ENCODE measurements at places on chromosomes 16 and 17.

- H3K36me3 ChIP-seq = no peaks in the 10 kb centered on the region
- peaks cover 18% of the 10 kb centered on the region for H3K4me1 ChIP-seq
- no peak for DNase-seq
- H3K4me3 ChIP-seq = no peak overlapping the region
Observed at GRCh38 chr16:66036184-66036583, 330.3 kb upstream of the CDH5 start.

DNA sequence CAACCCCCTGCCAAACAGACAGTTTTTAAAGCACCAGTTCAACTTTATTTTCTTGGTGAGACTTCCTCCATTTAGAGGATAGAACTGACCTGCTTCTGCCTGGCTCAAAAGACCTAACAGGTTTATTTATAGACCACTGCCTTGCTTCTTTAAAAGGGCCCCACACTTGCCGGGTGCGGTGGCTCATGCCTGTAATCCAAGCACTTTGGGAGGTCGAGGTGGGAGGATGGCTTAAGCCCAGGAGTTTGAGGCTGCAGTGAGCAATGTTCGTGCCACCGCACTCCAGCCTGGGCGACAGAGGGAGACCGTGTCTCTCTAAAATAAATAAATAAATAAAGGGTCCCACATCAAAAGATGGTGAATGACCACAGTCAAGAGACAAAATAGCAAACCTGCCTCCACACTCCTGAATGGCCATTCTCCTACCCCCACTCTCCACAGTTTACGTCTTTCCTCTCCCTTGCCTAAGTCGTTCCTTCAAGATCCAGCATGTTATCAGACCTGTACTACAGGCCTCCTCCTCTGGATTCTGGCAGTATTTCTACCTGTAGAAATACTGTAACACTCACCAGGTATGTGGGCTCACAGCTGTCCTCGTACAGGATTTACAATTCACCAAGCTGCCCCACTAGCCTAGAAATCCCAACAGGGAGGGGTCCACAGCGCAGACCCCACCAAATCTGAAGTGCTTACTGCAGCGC lies 95.6 kb downstream of the SMG6 start:
- H3K4me3 ChIP-seq = no peak overlapping the region
- DNase-seq = no peak
- no peaks in the 10 kb centered on the region for H3K27me3 ChIP-seq
- H3K27ac ChIP-seq = peak overlapping the region; percentile 63
- peaks cover 23% of the 10 kb centered on the region for H3K4me1 ChIP-seq
- peaks cover 9% of the 10 kb centered on the region for H3K36me3 ChIP-seq

DNA sequence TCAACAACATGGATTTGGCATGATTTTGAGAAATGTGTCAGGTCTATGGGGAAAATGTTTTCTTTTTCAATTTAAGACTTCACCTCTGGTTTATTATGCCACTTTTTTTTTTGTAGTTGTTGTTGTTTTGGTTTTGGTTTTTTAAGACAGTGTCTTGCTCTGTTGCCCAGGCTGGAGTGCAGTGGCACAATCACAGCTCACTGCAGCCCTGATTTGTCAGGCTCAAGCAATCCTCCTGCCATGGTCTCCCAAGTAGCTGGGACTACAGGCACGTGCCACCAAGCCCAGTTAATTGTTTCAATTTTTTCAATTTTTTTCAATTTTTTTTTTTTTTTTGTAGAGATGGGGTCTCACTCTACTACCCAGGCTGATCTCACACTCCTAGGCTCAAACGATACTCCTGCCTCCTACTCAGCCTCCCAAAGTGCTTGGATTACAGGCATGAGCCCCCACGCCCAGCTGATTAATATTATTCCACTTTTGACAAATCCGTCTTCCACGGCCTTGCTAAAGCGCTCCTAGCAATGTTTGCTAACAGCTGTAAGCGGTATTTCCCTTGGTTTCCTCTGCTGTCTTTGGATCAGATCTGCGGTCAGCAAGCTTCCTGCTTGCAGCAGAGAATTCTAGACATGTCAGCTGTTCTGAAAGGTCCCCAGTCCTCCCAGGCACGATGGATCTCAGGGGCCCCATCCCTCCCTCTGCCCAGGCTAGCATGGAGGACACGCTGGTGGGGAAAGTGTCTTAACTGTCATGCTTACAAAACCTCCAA lies 7.0 kb upstream of the MILR1 start:
- peaks cover 11% of the 10 kb centered on the region for H3K36me3 ChIP-seq
- no peak for DNase-seq
- peaks cover 10% of the 10 kb centered on the region for H3K4me1 ChIP-seq
- no peaks in the 10 kb centered on the region for H3K27me3 ChIP-seq

DNA sequence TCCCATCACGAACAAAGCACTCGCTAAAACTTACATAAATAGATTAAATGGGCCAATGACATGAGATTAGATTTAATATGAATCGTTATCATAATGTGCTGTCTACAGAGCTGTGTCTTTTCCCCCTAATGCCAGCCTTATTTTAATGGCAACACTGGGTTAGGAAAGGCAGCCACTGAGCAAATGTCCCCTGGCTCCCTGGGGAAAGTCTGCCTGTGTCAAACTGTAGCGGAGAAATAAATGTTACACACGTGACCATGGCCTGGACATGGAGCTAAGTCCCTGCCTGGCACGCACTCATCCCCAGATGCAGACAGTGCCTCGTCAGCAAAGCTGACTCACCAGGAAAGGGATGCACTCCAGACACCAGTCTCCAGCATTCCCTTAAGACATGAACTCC lies 61.3 kb upstream of the SDK2 start:
- no peaks in the 10 kb centered on the region for H3K36me3 ChIP-seq
- peaks cover 46% of the 10 kb centered on the region for H3K27me3 ChIP-seq
- H3K27ac ChIP-seq = no peak overlapping the region
- no peak overlapping the region for H3K4me3 ChIP-seq
- DNase-seq = no peak

DNA sequence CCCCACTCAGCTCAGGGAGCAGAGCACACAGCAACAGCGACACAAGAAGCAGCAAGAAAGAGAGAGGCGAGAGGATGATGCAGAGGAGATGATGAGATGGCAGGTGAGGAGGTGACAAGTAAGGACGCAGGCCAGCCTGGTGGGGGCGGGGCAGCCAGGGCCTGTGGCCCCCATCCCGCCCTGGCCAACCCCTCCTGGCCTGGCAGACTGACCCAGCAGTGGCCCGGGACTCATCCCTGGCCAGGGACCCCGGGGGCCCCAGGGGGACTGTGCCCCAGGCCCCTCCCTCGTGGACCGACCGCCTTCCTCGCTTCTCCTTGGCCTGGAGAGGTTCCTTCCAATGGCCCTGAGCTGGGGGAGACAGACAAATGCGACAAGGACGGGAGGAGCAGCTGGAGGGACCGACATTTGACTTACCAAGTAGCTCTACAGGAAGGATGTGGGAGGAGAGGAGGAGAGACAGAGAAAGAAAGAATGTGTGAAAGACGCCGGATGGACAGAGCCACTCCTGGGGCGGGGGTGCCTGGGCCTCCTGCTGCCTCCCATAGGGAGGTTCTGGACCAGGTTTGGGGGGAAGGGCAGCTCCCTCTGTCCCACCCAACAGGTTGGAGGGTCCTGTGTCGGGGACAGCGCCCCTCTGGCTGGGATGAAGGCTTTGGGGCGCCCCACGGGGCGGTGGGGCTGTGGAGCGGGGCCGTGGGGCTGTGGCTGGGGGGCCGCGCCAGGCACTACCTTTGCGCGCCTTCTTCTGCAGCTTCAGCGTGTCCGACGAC lies 6.8 kb downstream of the MTSS2 start:
- H3K4me1 ChIP-seq = peaks cover 9% of the 10 kb centered on the region
- H3K36me3 ChIP-seq = no peaks in the 10 kb centered on the region
- no peak overlapping the region for H3K27ac ChIP-seq

- H3K36me3 ChIP-seq = no peaks in the 10 kb centered on the region
- DNase-seq = no peak
- peaks cover 9% of the 10 kb centered on the region for H3K27me3 ChIP-seq
- H3K4me3 ChIP-seq = peak overlapping the region; percentile 40
Observed at GRCh38 chr17:30323895-30324319, 9.9 kb downstream of the TMIGD1 start.

GRCh38 chr17:44199553-44200477 lies at the start of gene ATXN7L3:
Gene ATXN7L3, minus strand, starts transcription at chr17:44199884. Its CDS starts 1,814 bp downstream, at chr17:44198070.
- peak within 1 kb of the TSS; percentile 96 for H3K27ac ChIP-seq
- peaks cover 47% of the 10 kb centered on the region for H3K4me1 ChIP-seq
- peak within 1 kb of the TSS; percentile 95 for H3K4me3 ChIP-seq
- DNase-seq = peak; percentile 99

DNA sequence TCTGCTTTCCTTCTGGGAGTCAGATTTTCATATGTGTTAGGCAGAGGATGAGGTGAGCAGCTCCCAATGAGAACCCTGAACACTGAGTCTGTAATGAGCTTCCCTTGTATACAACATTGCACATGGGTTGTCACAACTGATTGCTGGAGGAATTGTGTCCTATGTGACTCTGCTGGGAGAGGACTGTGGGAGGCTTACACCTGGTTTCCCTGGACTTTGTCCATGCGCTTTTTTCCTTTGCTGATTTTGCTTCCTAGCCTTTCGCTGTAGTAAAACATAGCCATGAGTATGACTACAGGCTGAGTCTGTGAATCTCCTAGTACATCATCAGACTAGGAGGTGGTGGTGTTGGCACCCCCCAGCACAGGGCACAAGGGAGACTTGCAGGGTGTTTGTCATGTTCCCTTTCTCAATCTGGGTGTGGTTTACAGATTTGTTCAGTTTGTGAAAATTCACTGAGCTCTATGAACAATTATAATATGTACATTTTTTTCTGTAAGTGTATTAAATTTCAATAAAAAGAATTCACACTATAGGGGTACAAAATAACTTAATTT lies 1.7 kb upstream of the PLK1 start:
- peaks cover 7% of the 10 kb centered on the region for H3K36me3 ChIP-seq
- DNase-seq = no peak
- H3K27me3 ChIP-seq = no peaks in the 10 kb centered on the region
- H3K4me1 ChIP-seq = peaks cover 20% of the 10 kb centered on the region
- H3K4me3 ChIP-seq = peak overlapping the region; percentile 91
- no peak overlapping the region for H3K27ac ChIP-seq
